ENCODE measurements at places on chromosomes 1 and 21.

- DNase-seq, result no peak
Measured at GRCh38 chr1:112110031-112110430, 120.6 kb upstream of the KCND3 start.

DNA sequence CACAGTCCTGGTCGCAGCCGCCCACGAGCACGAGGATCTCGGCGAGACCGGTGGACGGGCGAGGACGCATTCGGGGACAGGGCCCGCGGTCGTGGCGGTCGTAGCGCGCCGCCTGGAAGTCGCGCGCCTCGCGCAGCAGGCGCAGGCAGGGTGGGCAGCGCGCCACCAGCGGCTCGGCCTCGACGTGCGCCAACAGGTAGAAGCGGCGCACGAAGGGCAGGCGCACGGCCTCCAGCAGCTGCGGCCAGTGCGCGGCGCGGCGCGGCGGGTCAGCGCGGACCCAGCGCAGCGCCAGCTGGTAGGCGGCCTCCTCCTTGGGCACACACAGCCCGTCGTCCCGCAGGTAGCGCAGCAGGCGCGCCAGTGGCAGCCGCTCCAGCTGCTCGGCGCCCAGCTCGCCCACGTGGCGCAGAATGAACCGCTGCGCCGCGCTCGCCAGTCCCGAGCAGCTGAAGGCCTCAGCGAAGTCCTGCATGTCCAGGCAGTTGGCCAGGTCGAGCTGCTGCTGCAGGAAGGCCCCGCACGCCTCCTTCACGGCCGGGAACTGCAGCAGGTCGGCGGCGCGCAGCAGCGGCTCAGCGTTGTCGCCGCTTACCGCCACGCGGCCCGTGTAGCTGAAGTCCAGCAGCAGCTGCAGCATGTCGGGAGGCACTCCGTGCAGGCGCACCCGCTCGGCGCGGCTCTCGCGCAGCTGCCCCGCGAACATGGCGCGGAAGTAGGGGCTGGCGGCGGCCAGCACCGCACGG, 573 bp downstream of the KLHL21 start:
- no peak for DNase-seq

GRCh38 chr1:247104965-247105364, 809 bp upstream of the ZNF669 start:
- no peak for DNase-seq

GRCh38 chr1:202578565-202578964, 131.7 kb downstream of the SYT2 start:
- no peak for DNase-seq

DNA sequence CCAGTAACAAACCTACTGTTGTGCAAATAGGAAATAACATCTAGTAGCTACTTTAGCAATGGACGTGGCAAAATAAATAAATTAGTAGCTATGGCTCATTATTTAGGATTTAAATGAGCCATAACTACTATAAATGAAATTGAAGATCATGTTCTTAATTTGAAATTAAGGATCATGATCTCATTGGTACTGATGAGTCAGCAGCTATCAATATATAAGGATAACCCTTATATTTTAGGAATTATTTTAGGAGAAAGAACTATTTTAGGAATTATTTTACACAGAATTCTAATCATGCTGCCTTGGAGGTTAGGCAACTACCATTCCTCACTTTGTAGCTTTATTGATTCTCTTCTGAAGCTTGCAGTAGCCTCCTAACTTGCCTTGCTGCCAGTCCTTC, 24.0 kb downstream of the DR1 start:
- no peak for DNase-seq

- DNase-seq, result no peak
Measured at GRCh38 chr21:37450445-37450941, 83.9 kb downstream of the DYRK1A start.

- DNase-seq, result no peak
Measured at GRCh38 chr21:44866780-44867179, 6.7 kb downstream of the PTTG1IP start.

DNA sequence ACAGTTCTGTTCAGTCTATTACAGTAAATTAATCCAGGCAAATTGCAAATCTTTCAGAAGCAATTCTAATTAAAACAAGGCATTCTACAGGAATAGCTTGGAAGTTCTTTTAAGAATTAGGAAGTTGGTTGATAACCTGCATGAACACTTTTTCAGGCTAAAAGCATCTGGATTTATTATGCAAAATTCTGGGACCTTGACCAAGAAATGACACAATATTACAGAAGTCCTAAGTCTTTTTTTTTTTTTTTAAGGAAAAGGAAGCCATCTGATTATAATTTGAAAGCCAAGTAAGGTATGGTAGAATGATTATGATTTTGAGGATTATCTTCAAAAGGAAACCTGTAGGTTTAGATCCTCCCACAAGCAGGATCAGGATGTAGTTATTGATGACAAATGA, 74.7 kb upstream of the KCNK2 start:
- no peak for DNase-seq

- DNase-seq, result no peak
Measured at GRCh38 chr1:208584167-208584755, 340.1 kb upstream of the PLXNA2 start.

DNA sequence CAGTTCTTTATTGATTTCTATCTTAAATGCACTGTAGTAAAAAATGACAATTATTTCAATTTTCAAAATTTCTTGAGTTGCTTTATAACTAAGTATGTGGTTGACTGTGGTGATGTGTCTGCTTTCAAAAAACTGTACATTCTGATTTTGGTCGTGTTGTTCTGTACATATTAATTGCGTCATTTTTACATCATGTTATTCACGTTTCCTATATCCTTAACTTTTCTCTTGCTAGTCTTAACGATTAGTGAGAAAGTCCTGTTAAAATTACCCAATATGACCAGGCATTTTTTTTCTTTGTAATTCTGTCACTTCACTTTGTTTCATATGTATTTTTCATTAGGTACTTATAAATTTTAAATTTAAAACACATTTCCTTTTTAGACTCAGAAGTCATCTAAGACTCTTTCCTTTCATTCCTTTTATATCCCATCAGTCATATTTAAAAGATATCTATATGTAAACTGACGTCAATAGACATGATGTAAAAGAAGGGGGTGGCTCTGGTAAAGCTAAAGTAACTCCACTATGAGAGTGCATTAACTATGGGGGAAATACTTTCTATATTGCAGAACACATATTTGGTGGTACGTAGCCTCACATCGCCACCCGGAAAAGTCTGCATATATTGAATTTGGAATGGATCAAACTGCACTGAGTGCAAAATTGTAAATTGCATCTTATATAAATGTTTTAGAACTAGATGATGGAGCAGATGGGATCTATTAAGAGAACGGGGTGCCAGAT, 1.1 kb upstream of the COA6 start:
- no peak for DNase-seq

DNA sequence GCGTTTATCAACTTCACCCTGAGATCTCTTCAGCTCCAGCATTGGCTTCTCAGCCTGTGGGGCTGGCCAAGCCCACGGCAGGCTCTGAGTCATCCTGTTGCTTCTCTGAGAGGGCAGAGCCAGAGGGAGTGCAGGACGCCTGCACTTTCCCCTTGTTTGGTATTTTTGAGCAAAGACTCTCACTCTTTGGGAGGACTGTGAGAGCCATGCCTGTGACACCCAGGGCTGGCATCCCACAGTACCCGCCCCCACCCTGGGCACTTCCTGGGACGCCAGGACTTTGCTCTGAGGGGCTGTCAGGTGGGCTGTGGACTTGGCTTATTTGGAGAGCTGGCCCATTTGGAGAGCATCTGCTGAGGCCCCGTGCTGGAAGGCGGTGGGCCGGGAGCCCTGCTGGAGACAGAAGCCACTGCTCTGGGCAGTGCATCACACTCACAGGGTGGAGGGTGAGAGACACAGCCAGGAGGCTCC, 37.4 kb downstream of the VANGL1 start:
- no peak for DNase-seq

GRCh38 chr1:101918277-101918676, 78.4 kb downstream of the OLFM3 start:
- DNase-seq, result no peak

DNA sequence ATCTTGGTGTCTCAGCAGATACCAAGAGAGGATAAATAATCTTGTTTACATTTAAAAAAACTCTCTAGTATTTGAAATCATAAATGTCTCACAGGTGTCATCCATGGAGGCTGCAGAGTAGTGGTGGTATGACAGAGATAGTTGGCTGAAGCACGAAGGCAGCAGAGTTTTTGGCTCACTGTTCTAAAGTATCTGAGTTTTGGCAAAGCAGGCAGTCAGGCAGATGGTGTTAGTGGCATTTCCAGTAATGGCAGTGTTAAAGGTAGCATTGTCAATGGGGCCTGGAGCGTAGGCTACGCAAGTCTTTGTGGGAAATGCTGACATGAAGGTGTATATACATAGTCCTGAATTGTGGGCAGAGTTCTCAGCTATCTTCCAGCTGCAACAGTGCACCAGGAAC, 68.5 kb upstream of the HSD17B7 start:
- DNase-seq, result no peak

DNA sequence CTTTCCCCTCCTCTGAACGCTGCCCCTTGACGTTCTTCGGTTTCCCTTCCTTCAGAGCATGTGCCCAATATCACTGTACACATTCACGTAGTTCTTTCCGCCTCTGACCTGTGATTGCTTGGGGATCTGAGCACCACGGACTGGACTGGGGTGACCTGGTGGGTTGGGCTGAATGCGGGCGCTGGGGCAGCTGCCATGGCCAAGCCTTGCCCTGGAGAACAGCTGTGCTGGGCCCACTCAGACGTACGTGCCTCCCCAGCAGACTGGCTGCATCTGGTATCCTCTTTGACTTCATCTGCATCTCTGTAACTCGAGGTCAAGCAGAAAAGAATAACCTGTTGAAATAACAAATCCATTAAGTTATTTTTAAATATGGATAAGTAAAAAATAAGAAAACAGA, 35.1 kb upstream of the DISC1 start:
- no peak for DNase-seq

GRCh38 chr1:113136476-113136875, 63.5 kb downstream of the LRIG2 start:
- DNase-seq, result no peak

DNA sequence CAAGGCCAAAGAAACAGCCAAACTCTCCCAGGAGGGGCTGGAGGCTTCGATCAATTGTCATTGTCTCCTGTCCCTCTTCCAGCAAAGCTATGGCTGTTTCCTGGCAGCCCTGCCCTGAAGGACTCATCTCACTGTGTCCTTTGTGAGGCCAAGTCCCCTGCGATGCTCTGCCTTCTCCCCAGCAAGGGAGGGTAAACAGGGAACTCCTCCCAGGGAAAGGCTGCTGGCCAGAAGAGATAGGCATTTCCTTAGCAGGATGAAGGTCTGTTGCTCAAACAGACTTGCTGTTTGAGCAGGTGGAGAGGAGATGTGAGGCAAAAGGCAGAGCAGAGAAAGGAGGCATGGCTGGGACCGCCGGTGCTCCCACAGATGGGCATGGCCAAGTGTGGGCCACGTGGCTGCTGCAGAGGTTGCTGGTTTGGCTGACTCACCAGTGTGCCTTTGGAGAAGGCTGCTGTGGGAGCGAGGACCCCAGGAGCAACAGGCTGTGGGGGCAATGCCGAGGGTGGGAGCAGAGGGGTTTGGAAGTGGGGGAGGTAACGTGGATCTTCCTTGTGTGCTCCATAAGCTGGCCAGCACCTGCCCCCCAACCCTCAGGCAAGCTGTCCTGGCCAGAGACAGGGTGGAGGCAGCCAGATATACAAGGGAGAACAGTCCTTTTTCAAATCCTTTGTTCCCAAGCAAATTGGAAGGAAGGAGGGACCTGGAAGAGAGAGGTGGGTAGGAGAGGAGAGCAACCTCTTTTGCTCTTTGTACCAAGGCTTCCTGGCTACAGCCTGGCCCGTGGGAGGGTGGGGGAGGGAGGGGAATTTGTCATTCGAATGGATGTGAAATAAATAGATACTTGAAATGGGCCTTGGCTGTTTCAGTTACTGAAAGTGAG, 449.8 kb downstream of the SIPA1L2 start:
- no peak for DNase-seq

DNA sequence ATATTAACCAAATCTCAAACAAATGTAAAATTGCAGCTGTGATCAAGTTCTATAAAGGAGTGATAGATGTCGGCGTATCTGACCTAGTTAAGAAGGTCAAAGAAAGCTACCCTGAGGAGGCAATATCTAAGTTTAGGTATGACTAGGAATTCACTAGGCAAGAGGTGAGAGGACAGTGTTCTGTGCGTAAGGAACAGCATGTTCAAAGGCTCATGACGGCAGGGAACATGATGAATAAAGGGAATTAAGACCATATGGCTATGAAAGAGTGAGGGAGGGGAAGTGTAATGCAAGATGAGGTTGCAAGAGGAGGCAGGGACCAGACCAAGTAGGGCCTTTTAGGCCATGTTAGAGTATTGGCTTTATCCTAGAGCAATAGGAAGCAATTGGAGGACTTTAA, 8.6 kb downstream of the LIX1L start:
- no peak for DNase-seq

DNA sequence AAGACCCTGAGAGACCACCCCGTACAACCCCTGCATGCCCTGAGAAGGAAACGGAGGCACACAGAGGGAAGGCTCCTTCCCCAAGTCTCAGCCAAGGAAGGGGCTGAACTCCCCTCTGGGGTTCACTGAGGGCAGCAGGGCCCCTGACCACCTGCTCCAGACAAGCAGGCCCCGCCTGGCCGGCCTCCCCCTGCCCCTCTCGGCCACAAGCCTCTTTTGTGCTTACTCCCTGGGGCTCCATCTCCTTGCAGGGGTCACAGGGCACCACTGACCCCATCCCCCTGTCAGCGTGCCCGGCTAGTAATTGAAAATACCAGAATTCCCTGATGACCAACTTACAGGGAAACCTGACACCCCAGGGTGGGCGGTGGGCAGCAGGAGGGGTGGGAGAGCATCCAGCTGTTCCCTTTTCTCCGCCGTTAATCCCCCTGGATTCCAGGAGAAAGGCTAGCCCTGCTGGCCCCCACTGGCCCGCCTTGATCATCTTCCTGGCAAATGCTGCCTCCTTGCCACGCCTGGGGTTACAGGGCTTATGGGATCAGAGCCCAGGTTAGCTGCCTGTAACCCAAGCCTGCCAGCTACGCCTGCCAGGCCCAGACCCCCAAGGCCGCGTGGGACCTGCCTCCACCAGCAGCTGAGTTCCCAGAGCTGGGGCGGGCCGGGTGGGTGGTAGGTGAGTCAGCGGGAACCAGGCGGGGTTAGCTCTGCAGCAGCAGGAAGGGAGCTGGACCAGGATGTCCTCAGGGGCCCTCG, 96.1 kb downstream of the LACTBL1 start:
- DNase-seq, result no peak

- no peak for DNase-seq
Measured at GRCh38 chr1:80170811-80171485, 1164.4 kb upstream of the ADGRL4 start.

DNA sequence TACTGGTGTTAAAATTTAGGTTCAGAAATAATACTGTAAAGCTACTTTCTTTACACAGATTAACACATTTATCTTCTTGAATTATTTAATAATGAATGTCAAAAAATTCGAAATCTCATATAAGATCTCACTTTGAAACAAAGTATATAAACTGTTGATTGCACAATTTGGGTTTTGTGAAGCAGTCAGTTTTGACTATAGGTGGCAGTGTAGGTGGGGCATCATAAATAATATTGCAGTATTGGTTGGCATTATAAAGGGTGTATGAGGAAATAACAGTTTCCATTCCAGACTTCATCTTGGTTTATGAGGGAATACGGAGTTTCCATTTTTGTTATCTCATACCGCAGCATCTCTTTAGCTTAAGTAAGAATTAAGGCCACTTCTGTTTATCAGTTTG, 49.9 kb downstream of the SUCO start:
- DNase-seq, result no peak

- DNase-seq, result peak; percentile 57
Measured at GRCh38 chr1:54813485-54814125, 12.5 kb upstream of the TTC22 start.
